ENCODE measurements at places on chromosomes 7 and 10.

GRCh38 chr7:69864822-69865221 lies 266.5 kb downstream of the AUTS2 start:
- DNase-seq: no peak

- no peak for DNase-seq
Measured at GRCh38 chr10:52326382-52326781, 12.3 kb downstream of the DKK1 start.

GRCh38 chr7:20906801-20907453 lies 120.2 kb upstream of the SP8 start:
- DNase-seq: no peak

- DNase-seq: no peak
Measured at GRCh38 chr7:157841773-157842370, 505.1 kb downstream of the DNAJB6 start.

DNA sequence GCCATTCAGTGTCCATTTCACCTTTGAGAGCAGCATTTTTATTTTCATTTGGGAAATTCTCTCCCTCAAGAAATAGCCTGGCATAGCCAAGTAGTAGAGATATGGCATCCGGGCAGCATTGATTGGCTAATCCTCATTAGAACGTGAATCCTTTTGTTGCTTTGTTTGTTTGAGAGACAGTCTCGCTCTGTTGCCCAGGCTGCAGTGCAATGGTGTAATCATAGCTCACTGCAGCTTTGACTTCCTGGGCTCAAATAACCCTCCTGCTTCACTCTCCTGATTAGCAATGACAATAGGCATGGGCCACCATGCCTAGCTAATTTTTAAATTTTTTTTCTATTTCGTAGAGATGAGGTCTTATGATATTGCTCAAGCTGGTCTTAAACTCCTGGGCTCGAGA lies 1174.9 kb upstream of the AUTS2 start:
- no peak for DNase-seq

- DNase-seq: no peak
Measured at GRCh38 chr10:5647507-5648240, 18.7 kb downstream of the ASB13 start.

DNA sequence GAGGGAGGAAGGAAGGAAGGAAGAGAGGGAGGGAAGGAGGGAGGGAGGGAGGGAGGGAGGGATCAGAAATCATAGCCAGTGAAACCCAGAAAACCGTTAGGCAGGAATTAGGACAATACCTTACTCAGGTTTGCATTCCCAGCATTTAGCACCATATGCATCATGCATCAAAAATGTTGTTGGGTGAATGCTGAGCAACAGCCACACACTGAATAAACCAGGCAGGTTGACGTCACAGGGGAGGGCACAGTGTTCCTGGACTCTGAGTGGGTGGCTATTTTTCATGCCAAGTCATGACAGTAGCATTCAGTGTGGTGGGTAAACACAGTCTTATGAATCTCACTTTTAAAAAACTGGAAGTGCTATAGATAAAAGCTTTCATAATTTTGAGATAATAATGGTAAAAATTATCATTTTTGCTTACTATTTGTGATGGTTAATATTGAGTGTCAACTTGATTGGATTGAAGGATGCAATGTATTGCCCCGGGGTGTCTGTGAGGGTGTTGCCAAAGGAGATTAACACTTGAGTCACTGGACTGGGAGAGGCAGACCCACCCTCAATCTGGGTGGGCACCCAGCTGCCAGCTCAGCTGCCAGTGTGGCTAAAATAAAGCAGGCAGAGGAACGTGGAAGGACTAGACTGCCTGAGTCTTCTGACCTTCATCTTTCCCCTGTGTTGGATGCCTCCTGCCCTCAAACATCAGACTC lies 199.1 kb upstream of the PRKCQ start:
- DNase-seq: no peak

DNA sequence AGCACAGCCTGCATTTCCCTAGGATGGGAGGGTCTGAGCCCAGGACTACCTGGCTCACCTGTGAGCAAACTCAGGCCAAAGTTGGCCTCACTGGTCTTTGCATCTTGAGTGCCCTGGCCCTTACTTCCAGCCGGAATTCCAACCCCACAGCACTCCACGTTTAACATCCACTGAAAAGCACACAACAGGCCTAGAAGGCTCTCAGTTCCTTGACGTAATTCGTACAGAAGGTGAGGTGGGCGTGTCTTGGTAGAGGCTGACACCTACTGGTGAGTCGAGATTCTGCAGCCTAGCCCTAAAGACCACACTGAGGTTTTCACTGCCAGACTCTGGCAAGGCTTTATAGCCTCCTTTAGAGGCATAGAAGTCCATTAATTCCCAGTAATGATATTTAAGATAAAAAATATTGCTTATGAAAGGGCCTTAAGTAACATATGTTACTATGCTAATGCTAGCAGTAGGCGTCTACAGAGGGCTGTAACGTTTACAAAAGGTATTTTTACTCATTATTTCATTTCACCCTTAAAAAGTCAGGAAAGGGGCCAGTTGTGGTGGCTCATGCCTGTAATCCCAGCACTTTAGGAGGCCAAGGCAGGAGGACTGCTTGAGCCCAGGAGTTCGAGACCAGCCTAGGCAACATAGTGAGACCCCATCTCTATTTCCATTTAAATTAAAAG lies 95.8 kb downstream of the HIP1 start:
- DNase-seq: peak; percentile 81

DNA sequence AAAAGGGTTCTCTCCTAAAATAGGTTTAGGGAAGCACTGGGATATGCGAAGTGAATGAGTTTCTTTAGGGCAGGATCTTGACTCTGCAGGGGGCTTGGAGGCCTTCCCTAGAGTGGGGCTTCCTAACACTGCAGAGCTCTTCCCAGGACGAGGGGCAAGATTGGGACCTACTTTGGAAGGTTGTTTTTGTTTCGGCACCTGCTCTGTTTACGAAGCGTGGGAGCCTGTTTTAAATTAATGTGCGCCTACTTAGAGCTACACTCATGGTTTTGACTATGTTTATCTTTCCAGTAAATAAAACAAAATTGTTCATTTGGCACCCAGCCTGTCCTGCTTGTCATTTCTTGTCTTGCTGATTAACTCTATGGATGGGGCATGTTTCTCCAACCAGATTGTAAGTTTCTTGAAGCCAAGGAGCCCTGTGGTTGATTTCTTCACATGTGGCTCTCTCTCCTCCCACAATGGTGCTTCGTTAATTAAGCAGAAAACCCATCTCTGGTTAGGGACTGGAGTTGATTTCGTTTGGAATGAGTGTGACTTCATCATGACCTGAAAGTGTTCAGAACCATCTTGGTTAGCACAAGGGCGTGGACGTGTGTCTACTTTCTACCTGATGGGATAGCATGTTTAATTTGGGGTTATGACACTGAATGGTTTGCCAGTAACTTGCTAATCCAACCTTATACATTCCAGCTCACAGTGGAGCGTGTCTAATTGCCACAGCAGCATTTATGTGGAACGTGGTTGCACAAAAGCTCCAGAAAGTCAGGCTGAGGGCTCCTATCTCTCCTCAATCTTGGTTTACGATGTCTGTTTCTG lies 98.1 kb downstream of the TCF7L2 start:
- DNase-seq: no peak

DNA sequence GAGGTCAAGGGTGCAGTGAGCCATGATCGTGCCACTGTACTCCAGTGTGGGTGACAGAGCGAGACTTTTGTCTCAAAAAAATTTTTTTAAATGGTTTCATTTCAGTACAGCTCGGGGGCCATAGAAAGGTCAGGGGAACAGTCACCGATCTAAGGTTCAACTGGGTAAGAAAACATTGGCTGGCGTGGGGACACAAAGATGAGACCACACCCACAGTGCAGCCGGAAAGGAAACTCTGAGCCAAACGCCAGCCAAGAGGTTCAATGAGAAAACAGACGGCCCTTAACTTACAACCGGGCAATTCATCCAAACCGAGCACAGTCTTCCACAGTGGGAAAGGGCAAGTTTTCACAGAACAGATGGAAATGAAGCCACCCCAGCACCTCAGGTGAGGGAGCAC lies 65.1 kb downstream of the SLC37A3 start:
- no peak for DNase-seq

GRCh38 chr7:157762824-157763223 lies 426.0 kb downstream of the DNAJB6 start:
- no peak for DNase-seq

- no peak for DNase-seq
Measured at GRCh38 chr7:93723424-93724124, 149.1 kb upstream of the CALCR start.

- DNase-seq: no peak
Measured at GRCh38 chr10:99285881-99286280, 43.3 kb upstream of the CNNM1 start.

- no peak for DNase-seq
Measured at GRCh38 chr10:31149835-31150512, 118.3 kb upstream of the ZNF438 start.

- no peak for DNase-seq
Measured at GRCh38 chr10:5460468-5461202, 38.7 kb downstream of the CALML5 start.

- no peak for DNase-seq
Measured at GRCh38 chr7:42945821-42946626, 13.8 kb downstream of the MRPL32 start.

DNA sequence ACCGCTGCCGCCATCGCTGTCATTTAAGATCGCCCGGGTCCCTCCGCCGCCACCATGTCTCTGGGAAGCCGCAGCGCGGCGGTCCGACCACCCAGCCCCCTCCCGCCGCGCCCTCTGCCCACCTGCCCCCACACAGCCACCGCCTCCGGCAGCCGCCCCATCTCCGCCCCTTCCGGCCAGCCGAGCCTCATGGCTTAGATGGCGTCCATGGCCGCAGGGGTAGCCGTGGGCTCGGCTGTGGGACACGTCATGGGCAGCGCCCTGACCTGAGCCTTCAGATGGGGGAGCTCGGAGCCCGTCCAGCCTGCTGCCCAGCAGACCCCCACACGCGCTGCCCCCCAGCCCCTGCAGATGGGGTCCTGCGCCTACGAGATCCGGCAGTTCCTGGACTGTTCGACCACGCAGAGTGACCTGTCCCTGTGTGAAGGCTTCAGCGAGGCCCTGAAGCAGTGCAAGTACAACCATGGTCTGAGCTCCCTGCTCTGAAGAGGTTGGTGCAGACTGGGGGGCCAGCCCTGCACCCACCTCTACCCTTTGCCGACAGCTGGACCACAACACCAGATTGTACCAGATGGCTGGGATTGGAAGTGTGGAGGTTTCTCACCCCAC lies 38.0 kb upstream of the TARP start:
- DNase-seq: no peak

GRCh38 chr7:38630720-38631673 lies at the start of gene AMPH:
AMPH (minus strand) TSS chr7:38631373; CDS start chr7:38631351, 22 bp downstream.
- DNase-seq: peak; percentile 11

DNA sequence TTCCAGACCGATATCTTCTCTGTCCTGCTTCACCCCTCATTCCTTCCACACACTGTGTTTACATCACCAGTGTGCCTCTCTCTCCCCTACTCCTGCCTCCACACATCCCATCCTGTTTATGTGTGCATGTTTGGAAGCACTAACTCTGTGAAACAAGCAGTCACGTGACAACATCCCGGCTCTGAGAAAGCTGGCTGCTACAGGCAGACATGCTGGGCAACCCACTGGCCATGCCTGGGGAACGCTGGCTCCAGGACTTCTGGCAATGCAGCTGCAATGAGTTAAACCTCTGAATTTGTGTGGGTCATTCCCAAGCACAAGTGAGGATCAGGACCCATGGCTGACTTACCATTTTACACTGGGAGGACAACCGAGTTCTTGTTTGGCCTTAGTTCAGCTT lies 74.0 kb downstream of the WNT2 start:
- no peak for DNase-seq

DNA sequence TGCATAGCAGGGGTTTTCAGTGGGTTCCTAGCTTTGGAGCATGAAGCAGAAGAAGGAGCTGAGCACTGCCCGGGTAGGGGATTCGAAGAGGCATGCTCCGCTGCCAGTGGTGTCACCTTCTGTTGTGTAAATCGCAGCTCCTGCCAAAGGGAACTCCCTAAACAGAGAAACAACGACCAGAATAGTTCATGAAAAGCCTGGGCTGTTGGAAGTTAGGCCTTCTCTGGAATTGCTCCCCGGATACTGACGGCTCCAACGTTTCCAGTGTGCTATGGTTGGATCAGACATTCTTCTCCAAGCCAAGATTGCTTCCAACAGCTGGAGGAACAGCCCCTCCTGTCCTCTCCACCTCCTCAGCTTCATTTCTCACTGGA lies 546.0 kb upstream of the FZD8 start:
- no peak for DNase-seq

DNA sequence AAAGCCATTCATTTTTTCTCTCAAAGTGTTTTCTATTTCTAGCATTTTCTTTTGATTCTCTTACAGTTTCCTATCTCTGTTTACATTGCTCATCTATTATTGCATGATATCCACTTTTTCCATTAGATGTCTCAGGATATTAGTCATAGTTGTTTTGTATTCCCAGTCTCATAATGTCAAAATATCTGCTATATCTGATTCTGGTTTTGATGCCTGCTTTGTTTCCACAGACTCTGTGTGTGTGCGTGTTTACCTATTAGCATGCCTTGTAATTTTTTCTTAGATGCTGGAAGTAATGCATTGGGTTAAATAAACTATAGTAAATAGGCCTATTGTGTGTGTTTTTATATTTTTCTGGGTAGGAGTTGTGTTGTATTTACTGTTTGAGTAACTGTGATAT lies 1126.3 kb downstream of the SORCS1 start:
- DNase-seq: no peak

GRCh38 chr7:105512926-105513526 lies 9.0 kb downstream of the PUS7 start:
- DNase-seq: no peak

DNA sequence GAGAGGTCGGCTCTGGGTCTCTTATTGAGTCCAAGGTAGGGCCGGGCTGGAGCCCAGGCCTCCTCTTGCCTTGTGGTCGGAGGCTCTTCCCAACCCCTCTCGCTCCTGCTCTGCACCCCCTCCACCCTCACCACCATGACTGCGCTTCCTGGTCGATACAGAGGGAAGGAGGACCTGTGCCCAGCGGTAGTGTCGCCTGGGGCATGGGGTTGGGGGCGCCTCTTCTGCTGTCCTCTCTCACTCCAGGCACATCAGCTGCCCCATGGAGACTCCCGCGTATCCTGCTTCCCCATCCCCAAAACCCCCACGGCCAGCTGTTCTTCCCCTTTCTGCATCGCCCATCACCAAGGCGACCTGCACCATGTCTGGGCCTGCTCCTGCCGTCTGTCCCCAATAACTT lies 44.4 kb downstream of the TMEM270 start:
- DNase-seq: no peak

DNA sequence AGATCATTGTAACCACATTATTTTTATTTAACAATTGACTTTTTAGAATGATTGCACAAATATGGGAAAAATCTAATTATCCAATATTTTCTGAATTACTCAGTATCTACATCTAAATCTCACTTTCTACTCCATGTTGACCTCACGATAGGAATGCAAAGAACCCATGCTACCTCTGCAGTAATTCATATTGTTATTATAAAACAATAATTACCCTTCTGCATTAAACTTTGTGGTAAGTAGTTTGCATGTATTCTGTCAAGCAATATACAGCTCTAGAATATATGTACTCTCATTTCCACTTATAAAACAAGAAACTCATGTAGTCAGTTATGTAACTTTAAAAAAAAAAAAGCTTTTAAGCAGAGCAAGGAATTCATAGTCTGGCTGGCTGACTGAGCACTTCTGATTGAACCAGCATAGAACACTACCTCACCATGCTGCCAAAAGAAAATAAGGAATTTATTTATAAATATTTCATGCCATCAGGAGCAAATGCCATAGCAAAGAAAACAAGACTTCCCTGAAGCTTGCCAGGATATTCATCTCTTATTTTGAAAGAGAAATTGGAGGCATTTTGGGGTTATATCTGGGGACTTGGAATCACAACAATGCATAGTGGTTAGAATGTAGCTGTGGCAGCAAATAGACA lies 895.7 kb downstream of the XPNPEP1 start:
- DNase-seq: no peak
